Muscle of leg (tissue), 16 donors: ENCODE measurements at places on chromosomes 7 and 10. TPM values are rescaled to one million over a fixed set of nuclear protein-coding genes. Genes with fewer than 3 reads are reported as not detected.

- no peak overlapping the region for H3K27ac ChIP-seq
- no peaks in the 10 kb centered on the region for H3K27me3 ChIP-seq
- no peaks in the 10 kb centered on the region for H3K36me3 ChIP-seq
- H3K4me1 ChIP-seq: peaks cover 3% of the 10 kb centered on the region
These were observed 26.3 kb upstream of the CCDC7 start for GRCh38 chr10:32419615-32420014.

DNA sequence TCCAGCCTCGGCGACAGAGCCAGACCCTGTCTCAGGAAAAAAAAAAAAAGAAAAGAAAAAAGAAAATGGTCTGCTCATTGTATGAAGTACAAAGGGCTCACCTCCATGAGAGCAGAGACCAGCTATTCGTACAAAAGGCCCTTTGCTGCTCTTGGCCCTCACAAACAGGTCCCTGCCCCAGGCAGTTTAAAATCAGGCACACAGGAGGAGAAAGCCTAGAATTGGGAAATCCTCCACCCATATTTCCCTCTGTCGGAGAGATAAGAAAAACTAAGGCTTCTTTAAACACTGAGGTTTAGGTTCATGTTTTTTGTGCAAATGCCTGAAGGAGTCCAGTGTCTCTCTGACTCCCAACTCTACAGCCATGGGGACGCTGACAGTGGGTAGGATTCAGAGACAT, 15.1 kb downstream of the GNA12 start:
- H3K36me3 ChIP-seq: peaks cover 19% of the 10 kb centered on the region
- DNase-seq: no peak
- H3K4me1 ChIP-seq: peaks cover 17% of the 10 kb centered on the region
- no peak overlapping the region for H3K27ac ChIP-seq

- peaks cover under 1% of the 10 kb centered on the region for H3K27me3 ChIP-seq
- no peaks in the 10 kb centered on the region for H3K36me3 ChIP-seq
- peak; percentile 92 for DNase-seq
- H3K27ac ChIP-seq: no peak overlapping the region
- peaks cover 11% of the 10 kb centered on the region for H3K4me1 ChIP-seq
These were observed 141.9 kb upstream of the MKI67 start for GRCh38 chr10:128268015-128268722.

The TMEM72 gene
- total RNA-seq: 0.04 TPM

GRCh38 chr7:133576612-133577168, 323.8 kb downstream of the EXOC4 start:
- no peak overlapping the region for H3K27ac ChIP-seq
- no peak overlapping the region for H3K4me3 ChIP-seq
- no peak for DNase-seq
- H3K27me3 ChIP-seq: no peaks in the 10 kb centered on the region
- no peaks in the 10 kb centered on the region for H3K36me3 ChIP-seq

DNA sequence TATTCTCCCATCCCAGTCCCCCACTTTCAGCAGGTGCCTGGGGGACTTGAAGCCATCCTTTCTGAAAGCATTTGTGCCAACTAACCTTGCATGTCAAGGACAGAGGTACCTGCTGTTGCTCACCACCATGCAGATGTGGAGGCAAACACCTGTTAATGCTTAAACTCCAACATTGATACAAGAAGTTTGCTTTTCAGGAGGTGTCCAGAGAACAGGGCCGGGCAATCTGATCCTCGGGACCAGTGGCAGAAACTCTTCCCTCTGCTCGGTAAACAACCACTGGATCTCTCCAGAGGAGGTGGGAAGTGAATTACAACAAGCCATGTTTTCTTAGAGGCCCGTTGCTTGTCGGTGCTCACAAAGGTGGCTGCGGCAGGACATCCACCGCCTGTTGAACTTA, 54.7 kb downstream of the FGFR2 start:
- H3K4me3 ChIP-seq: no peak overlapping the region
- H3K27me3 ChIP-seq: peaks cover 9% of the 10 kb centered on the region
- no peak overlapping the region for H3K27ac ChIP-seq
- H3K4me1 ChIP-seq: no peaks in the 10 kb centered on the region
- H3K36me3 ChIP-seq: no peaks in the 10 kb centered on the region

- no peak overlapping the region for H3K27ac ChIP-seq
- peak; percentile 84 for DNase-seq
- H3K27me3 ChIP-seq: no peaks in the 10 kb centered on the region
- H3K36me3 ChIP-seq: no peaks in the 10 kb centered on the region
- H3K4me1 ChIP-seq: no peaks in the 10 kb centered on the region
These were observed 585.1 kb downstream of the GATA3 start for GRCh38 chr10:8639486-8640185.

GRCh38 chr10:117417196-117417595, 42.0 kb upstream of the PDZD8 start:
- no peak overlapping the region for H3K27ac ChIP-seq
- no peak overlapping the region for H3K4me3 ChIP-seq
- no peak for DNase-seq
- no peaks in the 10 kb centered on the region for H3K4me1 ChIP-seq
- H3K36me3 ChIP-seq: no peaks in the 10 kb centered on the region

The RUFY2 gene
- total RNA-seq: 19.8 TPM

The RBM20 gene
- total RNA-seq: 8.3 TPM

DNA sequence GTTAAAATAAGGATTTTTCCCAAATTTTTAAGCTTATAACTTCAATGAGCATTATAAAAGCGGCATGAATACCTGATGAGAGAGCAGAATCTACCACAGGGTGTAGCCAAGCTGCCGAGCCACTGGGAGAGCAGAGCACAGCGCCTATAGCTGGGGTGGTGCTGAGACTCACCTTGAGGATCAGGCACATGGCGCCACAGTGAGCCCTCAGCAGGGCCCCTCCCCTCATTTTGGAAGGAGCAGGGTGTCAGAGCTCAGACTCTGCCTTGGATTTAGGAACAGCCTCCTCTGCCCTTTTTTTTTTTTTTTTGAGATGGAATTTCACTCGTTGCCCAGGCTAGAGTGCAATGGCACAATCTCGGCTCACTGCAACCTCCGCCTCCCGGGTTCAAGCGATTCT, 118.6 kb downstream of the SRPK2 start:
- no peaks in the 10 kb centered on the region for H3K4me1 ChIP-seq
- H3K27me3 ChIP-seq: no peaks in the 10 kb centered on the region
- no peak for DNase-seq
- no peak overlapping the region for H3K27ac ChIP-seq

The RNF148 gene
- total RNA-seq: 0.44 TPM

GRCh38 chr10:12191715-12192114, 4.0 kb downstream of the NUDT5 start:
- peaks cover 9% of the 10 kb centered on the region for H3K36me3 ChIP-seq
- DNase-seq: peak; percentile 8
- H3K27ac ChIP-seq: no peak overlapping the region
- no peaks in the 10 kb centered on the region for H3K27me3 ChIP-seq

- H3K4me1 ChIP-seq: no peaks in the 10 kb centered on the region
- DNase-seq: no peak
- no peaks in the 10 kb centered on the region for H3K27me3 ChIP-seq
- no peak overlapping the region for H3K4me3 ChIP-seq
These were observed 1.8 kb downstream of the TFEC start for GRCh38 chr7:116028787-116029186.

The ZWINT gene
- 18.4 TPM for total RNA-seq

- H3K4me1 ChIP-seq: peaks cover 8% of the 10 kb centered on the region
- no peak overlapping the region for H3K27ac ChIP-seq
- H3K27me3 ChIP-seq: no peaks in the 10 kb centered on the region
- DNase-seq: peak; percentile 92
- H3K4me3 ChIP-seq: no peak overlapping the region
These were observed 50.5 kb upstream of the FOXK1 start for GRCh38 chr7:4631380-4632179.

The TUBAL3 gene
- 0.09 TPM for total RNA-seq

The DRGX gene
- total RNA-seq: not detected

- H3K27me3 ChIP-seq: no peaks in the 10 kb centered on the region
- no peaks in the 10 kb centered on the region for H3K36me3 ChIP-seq
- peak overlapping the region; percentile 32 for H3K27ac ChIP-seq
- no peak overlapping the region for H3K4me3 ChIP-seq
- H3K4me1 ChIP-seq: peaks cover 22% of the 10 kb centered on the region
- peak; percentile 53 for DNase-seq
These were observed 681.0 kb upstream of the C7orf33 start for GRCh38 chr7:147909431-147910148.
